Activated CD4-positive, alpha-beta T cell treated with anti-CD3 and anti-CD28 coated beads for 36 hours (primary cell): ENCODE measurements at places on chromosomes 5 and 9.

DNA sequence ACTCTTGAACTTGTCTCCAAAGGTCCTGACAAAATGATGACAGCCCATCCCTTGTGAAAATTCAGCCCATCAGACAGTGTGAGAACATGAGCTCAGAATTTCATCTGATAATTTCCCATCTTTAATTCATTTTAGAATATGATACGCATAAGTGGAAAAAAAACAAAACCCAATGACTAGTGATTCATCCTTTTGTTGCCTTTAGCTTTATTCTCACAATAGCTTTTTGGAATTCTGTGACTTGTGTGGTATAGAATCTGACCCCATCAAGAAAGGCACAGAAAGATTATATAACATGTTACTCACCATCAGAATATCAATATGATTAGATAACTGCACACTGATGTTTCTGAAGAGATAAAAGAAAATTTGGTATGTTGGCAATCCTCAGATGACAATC is 16.1 kb upstream of the TMED7 start:
- DNase-seq, result no peak

DNA sequence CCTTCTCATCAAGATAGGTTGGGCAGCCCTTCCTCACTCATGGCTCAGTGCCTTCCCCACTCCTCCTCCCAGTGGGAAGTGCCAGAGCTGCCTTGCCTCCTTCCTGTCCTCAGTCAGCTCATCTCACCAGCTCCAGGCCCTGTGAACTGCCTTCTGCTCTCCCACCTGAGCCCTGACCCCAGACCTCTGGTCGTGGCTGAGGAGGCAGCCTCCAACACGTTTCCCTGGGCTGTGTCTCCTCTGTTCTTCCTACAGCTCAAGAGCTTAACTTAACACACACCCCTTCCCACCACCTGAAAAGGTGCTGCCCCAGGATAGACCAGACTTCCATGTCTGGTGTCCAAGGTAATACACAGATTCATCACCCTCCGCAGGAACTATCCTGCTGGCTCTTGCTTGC is 21.2 kb downstream of the IL9 start:
- DNase-seq, result no peak

DNA sequence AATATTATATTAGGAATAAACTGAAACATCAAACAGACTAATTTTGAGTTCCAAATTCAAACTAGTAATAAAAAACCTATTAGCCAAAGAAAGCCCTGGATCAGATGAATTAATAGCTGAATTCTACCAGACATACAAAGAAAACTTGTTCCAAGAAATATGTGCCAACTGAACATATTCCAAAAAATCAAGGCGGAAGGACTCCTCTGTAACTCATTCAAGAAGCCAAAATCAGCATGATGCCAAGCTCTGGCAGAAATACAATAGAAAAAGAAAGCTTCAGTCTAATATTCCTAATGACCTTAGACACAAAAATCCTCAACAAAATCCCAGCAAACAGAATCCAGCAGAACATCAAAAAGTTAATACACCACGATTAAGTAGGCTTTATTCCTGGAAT is 619.1 kb upstream of the COX7C start:
- no peak for DNase-seq

DNA sequence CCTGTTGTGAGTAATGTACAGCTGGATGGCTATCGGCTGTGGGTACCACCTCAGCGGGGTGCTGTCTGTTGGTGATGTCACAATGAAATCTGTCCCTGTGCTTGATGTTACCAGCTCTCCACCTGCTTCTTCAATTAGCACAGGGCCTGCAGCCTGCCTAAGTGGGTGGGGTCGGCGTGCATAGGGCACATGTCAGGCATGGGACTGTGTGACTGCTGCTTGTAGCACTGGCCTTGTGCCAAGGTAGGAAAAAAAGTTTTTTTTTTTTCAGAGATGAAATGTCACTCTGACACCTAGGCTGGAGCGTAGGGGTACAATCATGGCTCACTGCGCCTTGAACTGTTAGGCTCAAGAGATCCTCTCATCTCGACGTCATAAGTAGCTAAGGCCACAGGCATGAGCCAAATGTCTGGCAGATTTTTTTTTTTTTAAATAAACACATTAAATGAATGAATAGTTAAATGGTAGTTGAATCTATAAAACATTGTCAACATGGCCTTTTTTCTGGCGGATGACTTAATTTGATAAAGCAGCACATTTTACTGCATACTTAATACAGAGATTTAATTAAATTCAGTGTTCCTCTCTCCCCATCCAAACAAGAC is 222.5 kb downstream of the NXNL2 start:
- no peak for DNase-seq

GRCh38 chr5:22465616-22466015 is 387.5 kb downstream of the CDH12 start:
- no peak for DNase-seq

GRCh38 chr5:77999399-77999798 is 223.3 kb upstream of the TBCA start:
- no peak for DNase-seq

DNA sequence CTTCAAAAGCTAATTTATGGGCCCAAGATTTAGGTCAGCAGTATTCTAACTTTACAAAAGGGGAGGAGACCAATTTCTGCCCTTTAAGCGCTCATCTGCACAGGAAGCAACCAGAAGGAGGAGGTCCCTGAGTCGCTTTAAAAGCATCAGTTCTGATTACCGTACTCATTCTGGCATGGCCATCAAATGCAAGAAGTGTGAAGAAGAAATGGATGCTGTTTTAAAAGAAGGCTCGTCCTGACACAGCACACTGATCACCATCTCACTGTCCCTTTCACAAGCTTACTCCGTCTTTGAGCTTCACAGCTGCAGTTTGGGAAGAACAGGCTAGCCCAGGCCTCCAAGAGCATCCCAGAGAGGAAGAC is 17.5 kb downstream of the ZNF608 start:
- no peak for DNase-seq

GRCh38 chr5:142475102-142475513 is 150.3 kb upstream of the SPRY4 start:
- DNase-seq, result no peak

DNA sequence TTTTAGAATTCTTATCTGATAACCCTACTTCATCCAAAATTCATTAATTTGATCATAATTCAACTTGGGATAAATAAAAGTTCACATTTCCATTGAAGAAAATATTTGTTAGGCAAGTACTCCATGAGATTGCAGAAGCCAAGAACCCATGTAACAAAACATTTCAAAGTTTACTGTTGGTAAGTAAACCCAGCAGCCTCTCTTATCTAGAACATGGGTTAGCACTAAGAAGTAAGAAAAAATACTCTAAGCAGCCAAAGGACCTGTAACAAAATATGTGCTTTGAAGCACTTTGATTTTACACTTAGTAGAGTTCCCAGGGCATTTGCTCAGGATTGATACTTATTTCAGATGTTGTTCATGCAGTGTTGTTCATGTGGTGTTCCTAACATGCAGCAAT is 8.7 kb downstream of the MAP3K1 start:
- no peak for DNase-seq

- DNase-seq, result no peak
These were observed 299.9 kb upstream of the RFX3 start for GRCh38 chr9:3825721-3826120.

DNA sequence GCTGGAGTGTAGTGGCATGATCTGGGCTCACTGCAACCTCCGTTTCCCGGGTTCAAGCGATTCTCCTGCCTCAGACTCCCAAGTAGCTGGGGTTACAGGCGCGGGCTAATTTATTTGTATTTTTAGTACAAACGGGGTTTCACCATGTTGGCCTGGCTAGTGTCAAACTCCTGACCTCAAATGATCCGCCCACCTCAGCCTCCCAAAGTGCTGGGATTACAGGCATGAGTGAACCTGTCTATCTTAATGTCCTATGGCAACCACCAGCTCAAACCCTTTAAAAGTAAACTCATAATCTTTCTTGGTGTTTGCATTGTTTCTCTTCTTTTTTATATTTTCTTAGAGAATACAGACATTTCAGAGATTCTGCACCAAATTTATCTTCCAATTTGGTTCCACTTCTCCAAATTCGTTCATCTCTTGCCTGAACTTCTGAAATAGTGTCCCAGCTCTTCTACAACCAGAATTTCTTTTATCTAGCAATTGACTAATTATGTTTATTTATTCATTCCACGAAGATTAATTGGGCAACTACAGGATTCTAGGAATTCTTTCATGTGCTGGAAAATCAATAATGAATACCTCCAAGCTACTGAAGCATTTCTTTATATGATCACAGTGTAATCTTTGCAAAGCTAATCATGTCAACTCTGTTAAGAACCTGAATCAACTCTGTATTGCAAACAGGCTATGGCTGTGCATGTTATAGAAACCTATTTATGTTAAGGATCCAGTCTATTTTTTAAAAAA is 60.0 kb upstream of the TYRP1 start:
- DNase-seq, result no peak

- no peak for DNase-seq
These were observed 15.0 kb downstream of the ABHD17B start for GRCh38 chr9:71895955-71896354.
